Neural crest cell (in vitro differentiated cells): ENCODE measurements at places on chromosomes 5 and 9.

DNA sequence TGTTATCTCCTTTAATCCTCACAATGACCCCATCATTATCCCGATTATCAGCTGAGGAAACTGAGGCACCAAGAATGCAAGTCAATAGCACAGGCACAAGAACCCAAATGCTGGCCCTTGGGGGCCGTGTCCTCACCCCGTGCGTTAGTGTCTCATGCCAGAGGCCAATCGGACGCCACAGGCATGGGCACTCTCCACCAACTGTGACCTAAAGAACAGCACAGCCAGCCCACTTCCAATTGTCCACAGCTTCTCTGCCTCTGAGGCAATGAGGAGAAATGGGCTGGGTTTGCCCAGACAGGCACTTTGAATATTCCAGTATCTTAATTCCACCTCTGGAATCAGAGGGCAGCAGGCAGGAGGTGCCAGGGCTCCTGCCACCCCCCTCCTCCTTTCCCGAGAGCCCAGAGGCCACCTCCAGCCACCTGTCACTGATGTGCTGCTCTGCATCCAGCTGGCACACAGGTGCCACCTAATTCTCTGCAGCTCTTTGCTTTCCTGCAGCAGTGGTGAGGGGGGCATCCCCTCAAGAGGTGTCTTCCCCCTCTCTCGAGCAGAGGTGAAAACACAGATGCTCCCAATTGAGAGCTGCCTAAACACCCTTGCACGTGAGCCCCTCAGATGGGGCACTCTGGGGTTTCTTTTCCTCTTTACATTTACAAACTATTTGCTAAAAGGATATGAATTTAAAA is 107.5 kb downstream of the ROR2 start:
- no peak for DNase-seq

GRCh38 chr5:52010454-52010853 is 627.2 kb downstream of the ISL1 start:
- no peak for DNase-seq

GRCh38 chr5:77651343-77651742 is 12.8 kb upstream of the OTP start:
- DNase-seq = no peak

GRCh38 chr5:17378346-17378997 is 119.6 kb upstream of the TAF11L2 start:
- no peak for DNase-seq
